Naive thymus-derived CD4-positive, alpha-beta T cell (primary cell): ENCODE measurements at places on chromosomes 2 and 18. TPM values are rescaled to one million over a fixed set of nuclear protein-coding genes. Genes with fewer than 3 reads are reported as not detected.

Gene FZD7
- total RNA-seq = 0.37 TPM

Gene FBXO15
- total RNA-seq = 1.3 and 1.5 TPM in 2 replicates

Gene CD8B2
- not detected for total RNA-seq

Gene ARHGEF4
- total RNA-seq = 0.20 TPM in 1 of 2 replicates, not detected in the other

Gene REG1B
- total RNA-seq = not detected in 2 replicates

Gene CEP76
- 6.9 TPM for total RNA-seq

Gene TMEM200C
- total RNA-seq = not detected

GRCh38 chr2:195602687-195603086 lies 54.3 kb upstream of the SLC39A10 start:
- H3K36me3 ChIP-seq = no peaks in the 10 kb centered on the region
- H3K4me1 ChIP-seq = no peaks in the 10 kb centered on the region
- no peaks in the 10 kb centered on the region for H3K27me3 ChIP-seq
- no peak for DNase-seq
- H3K27ac ChIP-seq = no peak overlapping the region

- no peak overlapping the region for H3K4me3 ChIP-seq
- no peak overlapping the region for H3K27ac ChIP-seq
- no peak for DNase-seq
- no peaks in the 10 kb centered on the region for H3K36me3 ChIP-seq
Observed at GRCh38 chr2:107086497-107086896, 200.5 kb upstream of the ST6GAL2 start.

- H3K27ac ChIP-seq = no peak overlapping the region
- DNase-seq = no peak
- no peaks in the 10 kb centered on the region for H3K36me3 ChIP-seq
- H3K4me3 ChIP-seq = no peak overlapping the region
- H3K4me1 ChIP-seq = no peaks in the 10 kb centered on the region
- no peaks in the 10 kb centered on the region for H3K27me3 ChIP-seq
Observed at GRCh38 chr2:191646163-191646902, 31.6 kb upstream of the NABP1 start.

- no peaks in the 10 kb centered on the region for H3K27me3 ChIP-seq
- no peak overlapping the region for H3K4me3 ChIP-seq
- peak; percentile 64 for DNase-seq
- H3K36me3 ChIP-seq = no peaks in the 10 kb centered on the region
- peaks cover 7% of the 10 kb centered on the region for H3K4me1 ChIP-seq
Observed at GRCh38 chr2:44120428-44120827, 48.2 kb upstream of the PPM1B start.

GRCh38 chr2:42450136-42450535 lies 43.6 kb downstream of the KCNG3 start:
- no peaks in the 10 kb centered on the region for H3K27me3 ChIP-seq
- no peak overlapping the region for H3K4me3 ChIP-seq
- H3K4me1 ChIP-seq = no peaks in the 10 kb centered on the region
- no peaks in the 10 kb centered on the region for H3K36me3 ChIP-seq
- no peak overlapping the region for H3K27ac ChIP-seq

DNA sequence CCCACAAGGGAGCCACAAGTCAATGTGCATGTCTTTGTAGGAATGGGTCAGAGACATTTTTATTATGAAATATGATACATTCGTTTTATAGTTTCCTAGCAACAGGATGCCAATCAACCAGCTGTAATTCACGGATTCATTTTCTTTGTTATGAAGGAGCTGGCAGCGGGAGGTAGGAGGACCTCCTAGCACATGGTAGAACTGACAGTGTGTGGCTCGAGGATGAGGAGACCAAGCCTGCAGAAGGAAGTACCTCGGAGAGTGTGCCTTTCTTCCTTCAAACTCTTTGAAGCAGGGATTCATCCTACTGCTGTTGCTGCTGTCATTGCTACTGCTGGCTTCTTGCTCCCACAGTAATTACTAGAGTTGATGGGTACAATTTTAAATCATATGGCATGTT lies 504.8 kb upstream of the KLHL29 start:
- no peak for DNase-seq
- no peak overlapping the region for H3K27ac ChIP-seq
- no peak overlapping the region for H3K4me3 ChIP-seq
- H3K4me1 ChIP-seq = no peaks in the 10 kb centered on the region
- H3K27me3 ChIP-seq = no peaks in the 10 kb centered on the region

- H3K27me3 ChIP-seq = no peaks in the 10 kb centered on the region
- H3K4me3 ChIP-seq = no peak overlapping the region
- no peak overlapping the region for H3K27ac ChIP-seq
- no peaks in the 10 kb centered on the region for H3K36me3 ChIP-seq
Observed at GRCh38 chr2:238376884-238377391, 49.8 kb upstream of the ASB1 start.

DNA sequence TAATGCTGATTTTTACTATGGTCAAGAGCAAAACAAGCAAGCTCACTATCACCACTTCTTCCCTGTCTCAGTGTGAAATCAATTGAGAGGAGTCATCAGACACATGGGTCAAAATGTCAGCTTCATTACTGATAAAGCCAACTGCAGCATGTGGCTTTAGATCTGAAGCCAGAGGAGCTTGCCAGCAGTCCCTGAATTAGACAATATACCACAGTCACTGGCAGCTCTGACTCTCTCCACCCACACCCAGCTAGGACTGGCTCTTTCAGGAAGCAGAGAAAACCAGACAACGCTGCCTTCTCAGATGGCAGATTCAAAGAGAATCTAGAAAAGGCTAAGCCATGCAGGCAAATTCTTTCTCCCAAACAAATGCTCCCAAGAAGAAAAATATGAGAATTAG lies 20.0 kb upstream of the ASB18 start:
- no peak overlapping the region for H3K27ac ChIP-seq
- H3K4me3 ChIP-seq = no peak overlapping the region
- no peaks in the 10 kb centered on the region for H3K27me3 ChIP-seq
- H3K4me1 ChIP-seq = no peaks in the 10 kb centered on the region
- H3K36me3 ChIP-seq = no peaks in the 10 kb centered on the region

DNA sequence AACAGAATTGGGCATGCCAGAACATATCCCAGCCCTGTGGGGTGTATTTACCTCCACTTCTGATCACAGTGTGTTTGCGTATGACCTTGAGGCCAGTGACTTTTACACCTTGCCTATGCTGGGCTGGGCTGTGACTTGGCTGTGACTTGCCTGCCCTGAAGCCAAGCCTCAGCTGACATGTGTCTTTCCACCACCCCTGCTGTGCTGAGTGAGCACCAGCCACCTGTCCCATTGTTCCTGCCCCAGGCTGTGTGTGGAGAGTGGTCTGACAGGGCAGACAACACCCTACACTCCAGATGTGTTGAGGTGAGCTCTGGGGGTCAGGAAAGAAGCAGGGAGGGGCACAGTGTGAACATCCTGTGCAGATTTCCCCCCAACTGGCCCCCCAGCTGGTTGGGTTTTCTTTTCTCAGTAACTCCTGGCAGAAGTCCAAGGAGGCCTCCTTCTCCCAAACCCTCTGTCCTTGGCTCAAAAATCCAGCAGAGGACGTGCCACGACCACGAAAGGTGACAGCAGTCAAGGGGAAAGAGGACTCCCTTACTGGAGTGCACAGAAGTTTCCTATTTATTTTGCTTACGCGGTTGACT lies 5.1 kb upstream of the STEAP3 start:
- no peaks in the 10 kb centered on the region for H3K4me1 ChIP-seq
- H3K4me3 ChIP-seq = no peak overlapping the region
- no peak overlapping the region for H3K27ac ChIP-seq
- H3K27me3 ChIP-seq = no peaks in the 10 kb centered on the region
- no peak for DNase-seq

DNA sequence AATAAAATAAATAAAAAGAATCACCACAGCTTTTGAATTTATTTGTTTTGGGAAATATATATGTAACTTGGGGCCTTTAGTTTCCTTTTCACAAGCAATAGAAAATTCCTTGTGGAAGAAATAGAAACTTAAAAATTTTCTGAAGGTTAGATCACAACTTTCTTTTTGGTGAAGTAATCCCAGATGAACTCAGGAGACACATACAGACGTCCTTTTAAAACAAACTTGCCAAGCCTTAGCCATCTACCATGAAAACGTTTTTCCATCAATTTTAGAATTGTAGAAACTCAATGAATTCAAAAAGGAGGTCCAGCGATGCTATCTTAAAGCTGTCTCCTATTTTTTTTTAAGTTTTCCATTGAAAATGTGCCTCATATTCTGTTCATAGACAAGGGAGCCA lies 225.6 kb downstream of the ASXL3 start:
- no peaks in the 10 kb centered on the region for H3K4me1 ChIP-seq
- no peak for DNase-seq
- no peaks in the 10 kb centered on the region for H3K27me3 ChIP-seq
- H3K36me3 ChIP-seq = no peaks in the 10 kb centered on the region

GRCh38 chr2:37829202-37829601 lies 95.9 kb upstream of the RMDN2 start:
- H3K27me3 ChIP-seq = no peaks in the 10 kb centered on the region
- no peaks in the 10 kb centered on the region for H3K4me1 ChIP-seq
- H3K36me3 ChIP-seq = no peaks in the 10 kb centered on the region
- H3K4me3 ChIP-seq = no peak overlapping the region
- no peak for DNase-seq
- H3K27ac ChIP-seq = no peak overlapping the region

DNA sequence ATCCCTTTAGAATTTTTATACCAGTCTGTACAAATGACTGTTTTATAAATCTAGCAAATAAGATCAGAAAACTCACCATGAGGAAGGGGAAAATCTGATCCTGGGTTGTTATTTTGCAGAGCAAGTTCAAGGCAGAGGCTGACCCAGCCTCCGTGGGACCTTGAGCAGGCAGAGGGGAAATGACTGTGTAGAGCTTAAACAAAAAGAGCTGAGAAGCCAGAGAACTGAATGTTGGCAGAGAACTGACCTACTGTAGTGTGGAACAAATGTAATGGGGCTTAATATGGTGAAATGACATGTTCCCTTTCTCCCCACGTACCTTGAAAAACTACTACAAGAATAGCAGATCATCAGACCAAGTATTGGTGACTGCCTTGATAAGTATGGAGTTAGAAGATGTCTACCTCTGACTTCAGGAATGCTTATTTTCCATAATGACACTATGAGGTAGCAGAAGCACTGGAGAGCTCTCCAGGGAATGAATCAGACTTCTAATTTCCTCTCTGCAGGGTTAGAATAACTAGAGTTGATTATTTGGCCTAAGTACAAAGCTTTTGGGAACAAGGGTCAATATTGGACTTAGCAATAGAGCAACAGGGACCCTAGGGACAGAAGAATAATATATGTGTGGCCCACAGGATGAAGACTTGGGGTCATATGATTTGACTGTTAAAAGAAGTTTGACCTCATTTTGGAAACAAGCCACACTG lies 304.4 kb downstream of the CCDC178 start:
- no peak overlapping the region for H3K4me3 ChIP-seq
- no peaks in the 10 kb centered on the region for H3K27me3 ChIP-seq
- H3K27ac ChIP-seq = no peak overlapping the region
- DNase-seq = no peak

GRCh38 chr2:45300026-45300750 lies 290.9 kb upstream of the SIX2 start:
- no peaks in the 10 kb centered on the region for H3K27me3 ChIP-seq
- no peaks in the 10 kb centered on the region for H3K4me1 ChIP-seq
- no peak for DNase-seq
- no peak overlapping the region for H3K4me3 ChIP-seq

DNA sequence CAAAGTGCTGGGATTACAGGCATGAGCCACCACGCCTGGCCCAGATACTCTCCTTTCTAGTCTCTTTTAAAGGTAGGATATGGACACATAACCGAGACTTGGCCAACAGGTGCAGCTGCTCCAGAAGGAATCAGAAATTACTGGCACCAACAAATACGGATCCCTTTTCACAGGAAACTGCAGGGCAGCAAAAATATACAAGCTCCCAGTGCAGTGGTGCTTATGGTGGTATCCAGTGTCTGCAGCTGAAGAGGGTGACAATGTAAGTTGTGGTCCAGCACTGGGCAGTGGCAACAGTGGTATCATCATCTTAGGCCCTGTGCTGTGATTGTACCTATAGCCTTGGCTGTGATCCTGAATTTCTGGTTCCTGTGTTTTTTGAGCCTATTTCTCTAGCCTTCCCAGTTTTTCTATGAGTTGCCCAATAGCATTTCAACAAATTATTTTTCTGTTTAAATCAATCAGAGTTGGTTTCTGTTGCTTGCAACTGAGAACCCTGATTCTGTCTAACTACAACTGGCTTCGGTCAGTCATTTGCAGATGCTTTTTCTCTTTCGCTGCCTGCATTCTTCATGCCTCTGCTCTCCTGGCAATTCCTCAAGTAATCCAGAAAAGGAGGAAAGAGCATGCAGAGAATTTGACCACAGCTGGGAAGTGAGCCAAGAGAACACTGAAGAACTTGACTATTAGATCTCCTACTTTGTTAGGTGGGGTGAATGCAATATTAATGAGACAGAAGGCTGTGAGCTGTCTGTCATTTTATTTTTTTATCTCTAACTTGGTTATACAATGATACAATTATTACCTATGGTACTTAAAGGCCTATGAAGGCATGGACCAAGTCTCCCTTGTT lies 30.8 kb upstream of the EML4 start:
- no peaks in the 10 kb centered on the region for H3K27me3 ChIP-seq
- DNase-seq = no peak
- no peak overlapping the region for H3K27ac ChIP-seq
- H3K36me3 ChIP-seq = no peaks in the 10 kb centered on the region

DNA sequence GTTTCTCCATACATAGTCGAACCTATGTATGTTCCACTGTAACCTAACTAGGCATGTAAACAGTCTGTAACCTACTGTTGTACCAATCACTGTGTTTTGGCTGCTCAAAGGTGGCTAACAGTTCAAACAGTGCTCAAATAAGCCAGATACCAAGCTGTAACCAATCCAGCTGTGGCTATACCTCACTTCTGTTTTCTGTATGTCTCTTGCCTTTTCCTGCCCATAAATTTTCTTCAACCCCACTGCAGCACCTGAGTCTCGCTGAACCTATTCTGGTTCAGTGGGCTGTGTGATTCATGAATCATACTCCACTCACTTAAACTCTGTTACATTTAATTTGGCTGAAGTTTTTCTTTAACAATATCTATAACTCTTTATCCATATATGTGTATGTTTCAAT lies 340.7 kb downstream of the LPIN1 start:
- H3K27ac ChIP-seq = no peak overlapping the region
- no peaks in the 10 kb centered on the region for H3K36me3 ChIP-seq
- no peak overlapping the region for H3K4me3 ChIP-seq
- DNase-seq = no peak
- H3K27me3 ChIP-seq = no peaks in the 10 kb centered on the region
- H3K4me1 ChIP-seq = no peaks in the 10 kb centered on the region

DNA sequence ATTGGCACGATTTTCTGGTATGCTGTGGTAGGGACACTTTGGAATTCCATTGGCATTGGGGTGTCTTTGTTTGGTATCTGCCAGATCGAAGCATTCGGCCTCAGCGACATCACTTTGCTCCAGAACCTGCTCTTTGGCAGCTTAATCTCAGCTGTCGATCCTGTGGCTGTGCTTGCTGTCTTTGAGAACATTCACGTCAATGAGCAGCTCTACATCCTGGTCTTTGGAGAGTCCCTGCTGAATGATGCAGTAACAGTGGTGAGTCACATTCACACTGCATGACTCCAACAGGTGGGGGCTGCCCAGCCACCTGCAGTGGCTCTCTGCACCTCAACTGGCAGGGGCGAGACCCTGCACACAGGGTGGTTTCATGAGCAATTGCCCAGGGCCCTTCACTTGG lies 38.4 kb downstream of the SLC9A2 start:
- peak; percentile 24 for DNase-seq
- no peaks in the 10 kb centered on the region for H3K27me3 ChIP-seq
- no peak overlapping the region for H3K4me3 ChIP-seq
- no peak overlapping the region for H3K27ac ChIP-seq

- H3K27ac ChIP-seq = no peak overlapping the region
- H3K36me3 ChIP-seq = no peaks in the 10 kb centered on the region
- H3K4me1 ChIP-seq = no peaks in the 10 kb centered on the region
- H3K27me3 ChIP-seq = no peaks in the 10 kb centered on the region
- DNase-seq = no peak
Observed at GRCh38 chr18:74023220-74023619, 124.4 kb downstream of the FBXO15 start.
